CD4-positive, alpha-beta T cell treated with Interleukin-4 for 1 hour (primary cell): ENCODE measurements at places on chromosomes 12 and 14.

GRCh38 chr12:14431975-14432374 is 66.5 kb downstream of the ATF7IP start:
- no peak for DNase-seq

GRCh38 chr12:64550755-64551154 is 59.5 kb upstream of the RASSF3 start:
- no peak for DNase-seq

- no peak for DNase-seq
These were observed 187.8 kb upstream of the LRFN5 start for GRCh38 chr14:41418851-41419250.

DNA sequence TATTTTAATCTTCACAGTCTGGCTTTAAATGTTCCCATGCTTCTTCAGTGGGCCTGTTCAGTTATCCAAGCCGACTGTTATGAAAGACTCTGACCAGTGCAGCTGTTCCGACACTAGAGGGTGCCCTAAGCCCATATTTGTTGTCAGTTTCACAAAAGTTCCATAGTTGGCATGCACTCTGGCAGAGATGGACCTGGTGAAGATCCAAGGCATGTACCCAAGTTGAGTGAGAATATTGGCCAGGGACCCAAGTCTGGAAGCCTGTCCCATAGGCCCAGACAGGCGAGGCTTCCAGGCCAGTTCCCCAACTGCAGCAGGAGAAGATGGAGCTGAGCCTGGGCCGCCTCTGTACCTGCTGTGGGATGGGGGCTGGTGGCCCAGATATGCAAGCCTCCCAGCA is 27.4 kb upstream of the GUCY2C start:
- DNase-seq, result peak; percentile 73

GRCh38 chr14:93789228-93790130 is 1.2 kb upstream of the PRIMA1 start:
- no peak for DNase-seq

DNA sequence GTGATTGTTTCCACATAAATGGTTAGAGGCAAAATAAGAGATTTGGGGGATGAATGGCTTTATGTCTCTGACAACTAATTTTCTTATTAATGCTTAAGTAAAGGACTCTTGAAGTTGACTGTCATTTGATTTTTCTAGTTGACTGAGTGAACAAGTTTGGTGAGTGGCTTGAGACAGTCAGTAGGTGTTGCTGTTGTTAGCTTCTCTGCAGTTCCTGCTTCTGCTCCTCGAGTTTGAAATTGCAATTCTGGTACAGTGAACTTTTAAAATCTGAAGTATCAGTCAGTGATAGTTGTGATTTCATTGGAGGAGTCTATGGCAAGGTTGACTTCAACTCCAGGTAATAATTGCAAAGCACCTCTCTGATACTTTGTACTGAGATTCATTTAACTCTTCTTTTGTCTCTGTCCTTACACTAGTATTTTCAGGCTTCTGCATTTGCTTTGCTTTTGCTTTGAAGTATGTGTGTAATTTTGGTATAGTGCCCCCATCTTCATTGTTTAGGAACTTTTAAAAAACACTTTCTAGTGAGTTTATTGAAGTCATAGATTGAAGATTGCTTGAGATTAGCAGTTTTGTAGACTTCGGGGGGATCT is 415.5 kb downstream of the PCNX1 start:
- DNase-seq, result peak; percentile 61

DNA sequence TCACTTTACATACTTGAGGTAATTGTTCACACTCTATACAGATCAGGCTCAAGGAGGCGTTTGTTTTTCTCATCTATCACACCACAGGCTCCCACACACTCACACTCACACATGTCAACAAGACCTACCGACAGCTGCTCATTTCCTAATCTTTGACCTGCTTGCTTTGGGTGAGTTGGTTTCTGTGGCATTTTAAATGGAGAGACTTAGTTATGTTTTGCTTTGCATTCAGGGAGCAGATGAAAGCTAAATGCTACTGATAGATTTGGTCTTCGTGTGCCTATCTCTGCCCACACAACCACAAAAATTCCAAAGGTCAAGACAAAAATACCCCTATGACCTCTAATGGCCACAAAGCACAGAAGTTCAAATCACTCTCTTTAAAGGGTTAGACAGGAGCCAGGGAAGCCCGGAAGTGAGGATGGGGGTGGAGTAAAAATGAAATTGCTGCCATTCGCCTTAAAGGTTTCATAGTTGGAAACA is 203.5 kb upstream of the G2E3 start:
- no peak for DNase-seq

GRCh38 chr14:89635615-89636014 is 218.6 kb upstream of the FOXN3 start:
- no peak for DNase-seq

DNA sequence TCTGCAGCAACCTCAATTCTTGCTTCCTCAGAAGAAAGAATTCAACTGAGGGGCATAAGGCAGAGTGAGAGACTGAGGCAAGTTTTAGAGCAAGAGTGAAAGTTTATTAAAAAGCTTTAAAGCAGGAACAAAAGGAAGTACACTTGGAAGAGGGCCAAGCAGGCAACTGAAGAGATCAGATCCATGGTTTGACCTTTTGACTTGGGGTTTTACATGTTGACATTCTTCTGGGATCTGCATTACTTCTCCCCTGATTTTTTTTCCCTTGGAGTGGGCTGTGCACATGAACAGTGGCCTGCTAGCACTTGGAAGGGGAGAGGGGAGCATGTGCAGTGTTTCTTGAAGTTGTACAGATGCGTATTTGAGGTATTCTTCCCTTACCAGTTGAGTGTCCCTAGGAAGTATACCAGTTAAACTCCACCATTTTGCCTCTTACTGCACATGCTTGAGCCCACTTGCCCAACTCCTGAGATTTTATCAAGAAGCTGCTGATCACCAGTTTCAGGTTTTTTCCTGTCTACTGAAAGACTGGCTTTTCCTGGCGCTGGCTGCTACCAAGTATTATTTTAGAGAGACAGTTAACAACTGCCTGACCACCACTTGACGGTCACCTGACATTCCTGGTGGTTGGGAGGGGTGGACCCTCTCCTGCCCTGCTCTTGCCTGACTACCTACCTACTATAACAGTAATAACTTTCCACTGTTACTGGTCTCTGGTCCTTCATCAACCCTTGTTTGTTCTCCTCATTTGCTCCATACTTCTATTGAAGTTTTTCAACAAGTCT is 26.0 kb upstream of the TMTC2 start:
- no peak for DNase-seq

DNA sequence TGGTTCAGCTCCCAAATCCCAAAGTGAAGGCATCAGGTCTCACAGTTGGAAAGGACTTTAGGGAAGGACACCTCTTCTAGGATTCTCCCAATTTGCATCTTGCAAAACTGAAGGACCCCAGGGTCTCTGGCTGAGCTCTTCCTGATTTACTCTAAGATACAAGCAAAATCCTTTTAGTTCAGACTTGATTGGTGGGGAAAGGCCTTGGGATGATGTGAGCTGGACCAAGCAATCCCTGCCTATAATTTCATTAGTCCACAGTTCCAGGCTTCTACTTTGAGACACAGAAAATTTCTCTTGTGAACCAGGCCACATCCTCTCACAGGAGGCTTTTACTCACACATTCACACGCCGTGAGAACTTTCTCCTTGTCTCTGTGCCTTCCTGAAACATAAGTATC is 23.6 kb upstream of the VWF start:
- DNase-seq, result no peak

- DNase-seq, result no peak
These were observed 86.0 kb downstream of the SCFD1 start for GRCh38 chr14:30708157-30708556.
